ENCODE measurements at places on chromosomes 1 and 21.
A peak's percentile ranks its signal among the peaks of the same experiment; 100 is the strongest.

GRCh38 chr1:224433041-224433691 lies 1.4 kb downstream of the WDR26 start:
- peak; percentile 56 for DNase-seq

DNA sequence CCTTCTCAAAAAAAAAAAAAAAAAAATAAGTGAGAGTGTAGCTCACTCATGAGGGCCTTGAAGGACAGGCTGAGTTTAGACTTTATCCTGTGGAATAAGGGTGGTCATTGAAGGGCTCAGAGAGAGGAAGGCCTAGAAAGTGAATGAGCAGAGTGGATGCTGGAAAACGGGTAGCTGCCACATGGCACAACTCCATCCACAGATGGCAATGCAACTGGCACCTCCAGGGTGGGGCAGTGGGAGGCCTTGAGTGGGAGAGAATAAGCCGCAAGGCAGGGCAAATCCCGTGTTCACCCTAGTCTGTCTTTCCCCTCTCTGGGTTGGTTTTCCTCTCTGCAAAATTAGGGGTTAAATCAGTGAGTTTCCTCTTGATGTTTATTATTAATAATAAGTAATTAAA lies 3.1 kb downstream of the TNNI1 start:
- DNase-seq = no peak

DNA sequence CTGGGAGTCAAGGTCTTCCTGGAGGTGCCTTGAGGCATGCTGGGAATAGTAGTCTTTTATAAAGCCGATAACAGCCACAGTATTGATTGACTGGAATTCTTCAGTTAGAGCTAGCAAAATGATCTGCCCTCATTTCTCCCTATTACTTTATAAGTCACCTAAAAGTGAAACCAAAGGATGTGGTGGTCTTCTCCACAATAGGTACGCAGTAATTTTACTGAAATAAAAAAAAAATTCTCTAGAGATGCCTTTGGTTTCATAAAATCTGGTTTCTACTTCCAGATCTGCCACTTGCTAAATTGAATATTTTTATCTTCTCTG lies 518 bp upstream of the NDC1 start:
- no peak for DNase-seq

- DNase-seq = no peak
Observed at GRCh38 chr1:85406887-85407533, 57.9 kb downstream of the DDAH1 start.

DNA sequence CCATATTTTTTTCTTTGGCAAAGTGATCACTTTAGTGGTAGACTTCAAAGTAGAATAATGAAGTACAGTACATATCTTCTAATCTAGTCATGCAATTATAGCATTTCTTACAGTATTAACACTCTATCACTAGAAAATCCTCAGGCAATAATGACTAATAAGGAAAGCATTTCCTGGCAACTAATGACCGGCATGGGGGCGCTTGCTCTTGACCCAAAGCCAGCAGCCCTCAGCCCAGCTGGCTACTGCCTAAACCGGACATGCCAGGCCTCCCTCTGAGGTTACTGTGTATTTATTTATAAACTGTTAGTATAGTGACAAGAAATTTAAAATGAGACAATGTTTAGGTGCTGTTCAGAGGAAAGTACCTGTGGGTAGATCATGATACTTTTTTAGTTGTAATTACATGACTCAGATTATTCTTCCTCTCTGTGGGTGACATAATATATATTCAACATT lies 633.8 kb downstream of the PTPRC start:
- DNase-seq = no peak

DNA sequence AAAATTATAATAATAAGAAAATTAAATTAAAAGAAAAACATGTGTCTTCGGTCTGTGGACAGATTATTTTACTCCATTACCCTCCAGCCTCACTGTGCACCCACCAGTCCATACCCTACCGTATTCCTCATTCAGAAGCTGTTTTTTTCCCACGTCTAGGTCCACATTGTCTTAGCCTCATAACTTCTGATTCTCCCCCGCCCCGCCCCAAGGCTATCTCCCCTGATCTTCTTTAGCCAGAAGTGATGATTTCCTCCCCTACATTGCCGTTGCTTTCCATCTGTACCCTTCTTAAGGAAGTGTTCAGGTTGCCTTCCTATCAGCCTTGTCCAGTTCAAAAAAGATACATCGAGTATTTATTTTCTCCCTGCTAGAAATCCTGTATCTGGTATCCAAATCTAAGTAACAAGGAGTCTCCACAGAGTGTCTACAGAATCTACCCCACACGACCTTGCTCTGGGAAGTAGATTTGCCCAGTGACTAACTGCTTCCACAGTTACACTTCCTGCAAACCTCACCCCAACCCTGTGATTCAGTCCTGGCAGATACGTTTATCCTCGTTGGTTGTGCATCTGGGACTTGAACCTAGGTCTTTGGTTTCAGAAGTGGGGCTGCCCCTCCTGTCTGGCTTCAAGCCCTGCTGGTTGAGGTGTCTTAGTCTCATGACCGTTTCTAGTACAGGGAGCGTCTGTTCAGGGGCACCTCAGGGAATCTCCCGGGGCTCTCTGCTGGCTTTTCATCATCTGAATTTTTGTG lies 470.2 kb downstream of the CAMTA1 start:
- no peak for DNase-seq

DNA sequence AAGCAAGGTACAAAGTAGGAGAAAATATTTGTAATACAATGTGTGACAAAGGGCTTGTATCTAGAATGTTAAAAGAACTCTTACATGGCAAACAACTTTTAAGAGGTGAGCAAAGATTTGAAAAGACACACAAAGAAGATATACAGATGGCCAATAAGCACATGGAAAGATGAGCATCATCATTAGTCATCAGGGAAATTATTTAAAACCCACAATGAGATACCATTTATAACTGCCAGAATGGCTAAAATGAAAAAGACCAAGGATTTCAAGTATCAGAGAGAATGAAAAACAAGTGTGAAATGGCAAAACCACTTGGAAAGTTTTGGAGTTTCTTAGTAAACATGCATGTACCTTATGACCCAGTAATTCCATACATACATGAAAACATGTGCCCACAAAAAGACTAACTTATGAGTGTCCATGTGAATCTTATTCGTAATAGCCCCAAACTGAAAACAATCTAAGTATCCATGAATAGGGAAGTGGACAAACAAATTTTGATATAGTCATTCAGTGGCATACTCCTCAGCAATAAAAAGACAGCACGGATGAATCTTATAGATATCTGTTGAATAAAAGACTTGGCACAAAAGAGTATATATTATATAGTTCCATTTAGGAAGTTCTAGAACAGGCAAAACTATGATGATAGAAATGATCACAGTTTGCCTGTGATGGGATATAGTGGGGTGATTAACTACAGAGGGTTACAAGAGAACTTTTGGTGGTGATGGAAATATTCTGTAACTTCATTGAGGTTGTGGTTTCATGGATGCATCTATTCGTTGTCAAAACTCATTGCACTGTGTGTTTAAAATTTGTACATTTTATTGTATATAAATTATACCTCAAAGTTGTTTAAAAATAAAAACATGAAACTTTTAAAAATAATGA lies 82.0 kb downstream of the DISP1 start:
- DNase-seq = no peak

DNA sequence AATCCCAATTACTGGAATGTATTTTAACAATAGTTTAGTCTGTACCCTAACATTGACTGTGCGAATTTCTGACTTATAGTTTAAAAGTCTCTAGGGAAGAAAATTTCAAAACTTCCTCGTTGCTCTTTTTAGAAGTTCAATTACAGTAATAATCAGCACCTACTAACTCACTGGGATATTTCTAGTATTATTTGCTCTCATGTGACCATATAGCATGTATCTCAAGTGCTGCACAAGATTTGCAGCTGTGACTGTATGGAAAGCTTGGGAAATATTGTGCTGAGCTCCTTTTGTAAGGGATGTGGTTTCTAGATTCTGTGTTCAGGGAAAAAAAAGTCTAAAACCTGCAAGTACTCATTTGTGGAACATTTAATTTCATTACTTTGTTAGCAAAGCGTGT lies 153.1 kb downstream of the ST6GALNAC3 start:
- DNase-seq = no peak

Measured in stimulated activated effector memory CD8-positive, alpha-beta T cell treated with anti-CD3 and anti-CD28 coated beads, Interleukin-12 subunit alpha, Interleukin-12 subunit beta, amount 100 ng/mL, for 72 hours (primary cell).